ENCODE measurements at places on chromosomes 5 and 9.

- DNase-seq: no peak
Measured at GRCh38 chr5:126508962-126509279, 85.7 kb downstream of the GRAMD2B start.

GRCh38 chr5:150788977-150789376 lies 10.4 kb downstream of the SMIM3 start:
- DNase-seq: no peak

- DNase-seq: no peak
Measured at GRCh38 chr5:111116550-111116949, 24.4 kb downstream of the WDR36 start.

- no peak for DNase-seq
Measured at GRCh38 chr5:100402071-100402470, 133.1 kb upstream of the FAM174A start.

DNA sequence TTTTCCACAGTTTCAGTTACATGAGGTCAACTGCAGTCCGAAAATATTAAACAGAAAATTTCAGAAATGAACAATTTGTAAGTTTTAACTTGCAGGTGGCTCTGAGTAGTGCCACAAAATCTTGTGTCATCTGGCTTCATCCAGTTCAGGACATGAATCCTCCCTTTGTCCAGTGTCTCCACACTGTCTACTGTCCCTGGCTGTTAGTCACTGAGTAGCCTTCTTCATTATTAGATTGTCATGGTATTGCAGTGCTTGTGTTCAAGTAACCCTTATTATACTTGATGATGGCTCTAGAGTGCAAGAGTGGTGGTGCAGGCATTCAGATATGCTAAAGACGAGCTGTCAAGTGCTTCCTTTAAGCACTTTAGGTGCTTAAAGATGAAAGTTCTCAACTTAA lies 65.3 kb downstream of the CFAP95 start:
- no peak for DNase-seq

DNA sequence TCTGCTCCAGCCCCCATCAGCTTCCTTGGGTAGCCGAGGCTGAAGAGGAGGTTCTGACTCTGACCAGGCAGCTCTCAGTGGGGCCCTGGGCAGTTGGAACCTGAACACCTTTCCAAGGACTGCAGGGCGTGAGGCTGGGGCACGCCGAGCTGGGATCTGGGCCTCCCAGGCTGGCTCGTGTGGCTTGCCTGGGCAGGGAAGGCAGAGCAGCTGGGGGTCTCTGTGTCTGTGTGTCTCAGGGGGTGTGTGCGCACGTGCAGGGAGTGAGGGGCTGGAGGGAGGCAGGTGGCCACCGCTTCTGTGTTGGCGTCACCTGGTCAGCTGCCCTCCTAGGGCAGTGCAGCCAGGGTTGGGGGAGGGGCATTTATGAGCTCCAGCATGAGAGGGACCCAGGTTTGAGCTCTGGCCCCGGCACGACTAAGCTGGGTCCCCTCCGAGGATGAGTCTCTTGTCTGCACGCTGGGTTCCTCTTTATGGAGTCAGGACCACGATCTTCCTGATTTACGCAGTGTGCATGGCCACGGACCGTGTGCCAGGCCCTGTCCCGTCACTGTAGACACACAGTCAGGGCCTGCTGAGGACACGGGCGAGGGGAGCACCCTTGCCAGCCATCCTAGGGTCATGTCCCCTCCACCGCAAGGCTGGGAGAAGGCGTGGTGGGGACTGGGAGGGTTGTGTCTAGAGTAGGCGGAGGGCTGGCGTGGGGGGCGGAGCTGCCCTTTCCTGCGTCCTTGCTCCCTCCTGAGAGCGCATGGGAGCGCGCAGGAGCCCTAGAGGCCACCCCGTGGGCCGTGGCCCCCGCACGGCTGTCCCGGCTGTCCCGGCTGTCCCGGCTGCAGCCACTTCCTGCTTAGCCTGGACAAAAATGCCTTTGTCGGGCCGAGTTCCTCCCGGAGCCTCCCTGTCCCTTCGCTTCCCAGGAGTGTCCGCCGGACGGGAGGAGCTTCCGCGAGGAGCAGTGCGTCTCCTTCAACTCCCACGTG lies 4.6 kb downstream of the ADAMTSL2 start:
- no peak for DNase-seq

DNA sequence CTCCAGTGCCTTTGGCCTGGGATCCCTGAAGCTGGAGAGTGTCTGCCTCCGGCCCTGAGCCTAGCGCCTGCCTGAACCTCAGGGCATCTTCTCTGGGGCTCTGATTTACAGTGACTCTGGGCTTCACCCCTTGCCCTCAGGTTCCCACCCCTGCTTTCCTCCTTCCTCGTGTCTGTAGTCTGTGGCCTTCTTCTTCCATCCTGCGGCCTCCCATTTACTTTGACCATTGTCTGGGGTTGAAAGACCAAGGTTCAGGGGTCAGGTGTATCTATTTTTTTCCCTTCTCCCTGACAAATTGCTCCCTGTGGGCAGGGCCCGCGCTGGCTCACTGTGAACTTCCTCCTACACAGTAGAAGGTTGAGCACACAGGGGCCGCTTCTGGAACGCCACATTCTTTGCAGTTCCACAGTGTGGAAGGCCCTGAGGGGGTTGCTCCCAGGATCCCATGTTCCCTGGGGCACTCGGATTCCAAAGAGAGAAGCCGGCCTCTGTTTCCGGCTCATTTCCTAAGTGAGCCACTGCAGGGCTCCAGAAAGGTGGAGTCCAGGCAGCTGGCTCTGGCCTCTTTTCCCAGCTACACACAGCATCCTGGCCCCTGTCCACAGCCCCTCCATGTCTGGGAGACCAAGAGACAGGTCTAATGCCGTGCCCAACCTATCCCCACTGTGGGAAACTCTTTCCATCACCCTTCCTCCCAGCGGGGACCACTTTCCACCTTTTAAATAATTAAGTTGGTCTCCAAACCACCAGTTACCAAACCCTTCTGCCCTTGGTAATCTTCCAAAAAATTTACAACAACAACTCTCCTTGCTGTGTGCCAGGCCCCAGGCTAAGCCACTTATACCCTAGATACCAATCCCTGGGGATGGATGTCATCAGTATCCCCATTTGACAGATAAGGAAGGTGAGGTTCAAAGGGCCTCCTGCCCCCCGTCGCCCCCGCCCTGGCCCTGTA lies 140.3 kb upstream of the IER5L start:
- DNase-seq: no peak

DNA sequence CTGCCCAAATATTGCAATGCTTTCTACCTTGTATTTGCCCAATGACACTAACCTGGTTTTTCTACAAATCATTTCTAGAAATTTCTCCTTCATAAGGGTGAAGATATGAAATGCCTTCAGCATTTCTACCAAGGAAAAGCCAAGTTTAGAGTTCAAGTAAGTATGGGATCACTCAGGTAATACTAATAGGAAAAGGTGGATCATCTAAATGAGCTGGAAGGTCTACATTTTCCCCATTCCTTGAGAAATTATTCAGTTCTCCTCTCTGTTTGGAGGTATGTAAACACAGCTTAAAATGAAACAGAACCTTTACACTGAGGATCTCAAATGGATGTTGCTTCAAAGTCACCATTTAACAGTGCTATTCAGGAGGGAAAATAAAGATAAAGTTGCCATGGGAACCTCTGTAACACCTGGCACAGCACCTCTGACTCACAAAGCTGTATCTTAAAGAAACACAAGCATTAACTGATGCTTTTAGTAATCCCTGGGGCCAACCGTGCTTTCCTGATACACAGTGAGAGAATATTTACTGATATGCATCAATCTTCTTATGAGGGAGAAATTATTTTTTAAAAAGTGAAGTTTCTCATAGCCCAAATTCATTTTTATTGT lies 161.3 kb downstream of the DRD1 start:
- DNase-seq: no peak

DNA sequence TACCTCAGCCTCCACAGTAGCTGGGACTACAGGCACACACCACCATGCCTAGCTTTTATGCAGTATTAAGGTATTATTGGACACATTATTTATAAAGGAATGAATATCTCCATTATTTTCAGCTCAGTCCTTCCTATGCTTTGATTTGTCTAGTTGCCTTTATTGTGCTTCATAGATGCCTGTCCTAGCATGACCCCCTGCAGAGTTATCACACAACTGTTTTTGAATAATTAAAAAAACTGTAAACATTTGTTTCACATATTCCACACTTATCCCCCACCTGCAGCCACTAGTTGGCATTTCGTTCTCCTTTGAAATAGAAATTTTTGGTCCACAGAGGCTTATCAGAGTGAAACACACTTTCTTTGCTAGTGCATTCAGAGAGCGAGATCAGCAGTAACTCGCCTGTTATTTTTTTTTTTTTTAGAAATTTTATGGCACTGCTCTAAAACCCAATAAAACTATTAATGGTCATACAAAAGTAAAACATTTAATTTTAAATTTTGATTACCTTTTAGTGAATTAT lies 151.8 kb upstream of the RASA1 start:
- no peak for DNase-seq

GRCh38 chr9:13491138-13491492 lies 211.6 kb upstream of the MPDZ start:
- no peak for DNase-seq

DNA sequence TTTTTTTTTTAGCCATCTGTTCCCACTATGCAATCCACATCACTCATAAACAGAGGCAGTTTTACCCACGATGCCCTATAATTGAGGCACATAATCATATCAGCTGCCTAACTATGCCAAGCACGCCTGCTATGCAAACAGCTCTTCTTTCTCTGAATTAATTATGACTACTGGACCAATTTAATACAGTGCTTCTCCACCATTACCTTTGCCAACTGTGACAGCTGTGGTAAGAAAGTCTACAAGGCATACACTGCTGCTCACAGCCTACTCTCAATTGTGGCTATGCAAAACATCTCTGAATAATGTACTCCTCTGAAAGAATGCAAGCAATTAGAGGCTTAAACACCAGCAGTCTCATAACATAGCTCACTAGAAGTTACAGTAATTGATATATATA lies 97.1 kb downstream of the DTWD2 start:
- peak; percentile 50 for DNase-seq

DNA sequence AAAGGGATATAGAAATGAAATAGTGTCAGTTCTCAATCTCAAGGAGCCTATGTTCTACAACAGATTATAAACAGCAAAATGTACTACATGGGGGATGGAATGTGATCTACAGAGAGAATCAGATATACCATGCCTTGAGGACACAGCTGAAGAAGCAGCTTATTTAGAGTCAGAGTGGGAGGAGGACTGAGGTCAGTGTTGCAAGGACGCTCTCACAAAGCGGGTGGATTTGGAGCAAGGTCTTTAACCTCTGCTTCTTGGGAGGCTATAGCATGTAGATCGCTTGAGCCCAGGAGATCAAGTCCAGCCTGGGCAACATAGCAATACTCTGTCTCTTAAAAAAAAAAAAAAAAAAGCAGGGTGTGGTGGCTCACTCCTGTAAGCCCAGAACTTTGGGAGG lies 32.8 kb upstream of the PLIN2 start:
- DNase-seq: no peak

DNA sequence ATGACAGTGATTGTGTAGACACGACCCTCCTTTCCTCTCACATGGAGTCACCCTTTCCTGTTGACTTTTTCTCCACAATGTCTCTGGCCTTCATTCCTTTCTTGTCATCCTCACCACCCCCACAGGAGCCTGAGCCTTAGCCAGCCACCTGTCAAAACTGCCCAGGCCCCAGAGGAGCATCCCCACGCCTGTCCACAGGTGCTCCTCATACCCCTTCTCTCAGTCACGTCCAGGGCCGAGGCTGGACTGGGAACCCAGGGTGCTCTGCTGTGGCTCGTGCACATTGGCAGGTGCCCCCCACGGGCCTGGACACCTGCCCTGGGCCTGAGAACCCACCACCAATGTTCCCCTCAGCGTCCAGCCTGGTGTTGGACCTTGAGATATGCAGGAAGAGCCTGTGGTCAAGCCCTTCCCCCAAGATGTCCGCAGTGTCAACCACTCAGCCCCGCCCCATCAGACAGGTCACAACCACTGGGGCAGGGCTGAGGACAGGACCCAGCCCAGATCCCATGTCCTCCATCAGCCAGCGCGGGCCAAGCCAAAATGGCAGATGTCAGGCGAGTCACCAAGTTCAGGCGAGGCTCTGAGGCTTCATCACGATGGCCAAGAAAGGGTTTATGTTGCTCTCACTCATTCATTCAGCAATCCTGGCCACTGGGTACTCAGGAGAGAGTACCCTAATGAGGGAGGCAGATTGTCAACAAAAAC lies 65.8 kb upstream of the STXBP1 start:
- no peak for DNase-seq

DNA sequence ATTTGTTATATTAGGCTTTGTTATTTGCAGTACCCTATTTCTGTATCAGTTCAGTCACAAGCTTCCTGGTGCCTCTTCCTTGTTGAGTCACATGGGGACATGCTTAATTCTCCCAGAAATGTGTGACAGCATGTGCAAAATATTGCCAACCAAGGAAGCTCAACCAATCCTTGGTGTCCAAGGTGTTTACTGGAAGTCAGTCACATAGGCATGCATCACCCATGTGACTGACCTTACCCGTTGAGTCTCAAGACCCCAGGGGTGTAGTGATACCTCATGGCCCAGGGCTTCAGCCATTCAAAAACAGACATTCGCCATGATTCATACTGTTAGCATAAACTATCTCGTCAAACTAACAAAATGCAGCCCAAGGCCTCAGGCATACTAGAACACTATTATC lies 9.3 kb upstream of the ANKDD1B start:
- no peak for DNase-seq

DNA sequence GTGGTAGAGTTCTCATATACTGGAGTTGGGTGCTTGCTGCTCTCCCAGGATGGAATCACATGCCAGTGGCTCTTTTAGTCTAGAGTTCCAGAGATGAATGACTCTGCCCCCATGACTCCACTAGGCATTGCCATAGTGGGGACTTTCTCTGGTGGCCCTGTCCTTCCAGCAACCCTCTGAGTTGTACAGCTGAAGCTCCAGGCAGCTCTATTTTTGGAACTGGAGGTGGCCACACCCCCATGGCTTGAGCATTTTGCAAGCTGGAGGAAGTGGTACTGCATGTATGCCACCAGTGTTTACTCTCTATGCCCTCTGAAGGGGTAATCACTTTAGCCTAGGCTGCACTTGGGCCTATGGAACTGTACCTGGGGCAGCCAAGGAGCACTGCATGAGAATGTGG lies 112.6 kb downstream of the RANBP17 start:
- DNase-seq: no peak

- DNase-seq: no peak
Measured at GRCh38 chr5:92838253-92838652, 742.8 kb downstream of the NR2F1-AS1 start.

- DNase-seq: no peak
Measured at GRCh38 chr5:32833127-32833526, 122.0 kb downstream of the NPR3 start.

- peak; percentile 91 for DNase-seq
Measured at GRCh38 chr9:35729700-35730485, 2.1 kb downstream of the TLN1 start.

- DNase-seq: no peak
Measured at GRCh38 chr5:138625134-138625533, 49.9 kb upstream of the HSPA9 start.

GRCh38 chr5:31049461-31049860 lies 144.0 kb upstream of the CDH6 start:
- no peak for DNase-seq

DNA sequence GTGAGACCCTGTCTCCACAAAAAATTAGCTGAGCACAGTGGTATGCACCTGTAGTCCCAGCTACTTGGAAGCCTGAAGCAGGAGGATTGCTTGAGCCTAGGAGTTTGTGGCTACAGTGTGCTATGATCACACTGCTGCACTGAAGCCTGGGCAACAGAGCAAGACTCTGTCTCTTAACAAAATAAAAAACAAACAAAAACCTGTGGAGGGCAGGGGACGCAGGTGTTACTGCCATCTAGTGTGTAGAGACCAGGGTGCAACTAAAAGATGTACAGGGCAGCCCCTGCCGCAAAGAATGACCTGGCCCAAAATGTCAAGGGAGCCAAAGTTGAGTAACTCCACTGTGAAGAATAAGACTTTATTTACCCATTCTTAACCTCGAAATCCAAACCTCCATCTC lies 27.1 kb downstream of the ASPN start:
- no peak for DNase-seq

- peak; percentile 82 for DNase-seq
Measured at GRCh38 chr5:127561254-127561653, 43.8 kb downstream of the PRRC1 start.
